ENCODE measurements at places on chromosomes 6 and 20. TPM values are rescaled to one million over a fixed set of nuclear protein-coding genes. Genes with fewer than 3 reads are reported as not detected.

Gene UNC5CL
- polyA plus RNA-seq = 6.5 TPM

Gene HBS1L
- polyA plus RNA-seq = 75.8 TPM

DNA sequence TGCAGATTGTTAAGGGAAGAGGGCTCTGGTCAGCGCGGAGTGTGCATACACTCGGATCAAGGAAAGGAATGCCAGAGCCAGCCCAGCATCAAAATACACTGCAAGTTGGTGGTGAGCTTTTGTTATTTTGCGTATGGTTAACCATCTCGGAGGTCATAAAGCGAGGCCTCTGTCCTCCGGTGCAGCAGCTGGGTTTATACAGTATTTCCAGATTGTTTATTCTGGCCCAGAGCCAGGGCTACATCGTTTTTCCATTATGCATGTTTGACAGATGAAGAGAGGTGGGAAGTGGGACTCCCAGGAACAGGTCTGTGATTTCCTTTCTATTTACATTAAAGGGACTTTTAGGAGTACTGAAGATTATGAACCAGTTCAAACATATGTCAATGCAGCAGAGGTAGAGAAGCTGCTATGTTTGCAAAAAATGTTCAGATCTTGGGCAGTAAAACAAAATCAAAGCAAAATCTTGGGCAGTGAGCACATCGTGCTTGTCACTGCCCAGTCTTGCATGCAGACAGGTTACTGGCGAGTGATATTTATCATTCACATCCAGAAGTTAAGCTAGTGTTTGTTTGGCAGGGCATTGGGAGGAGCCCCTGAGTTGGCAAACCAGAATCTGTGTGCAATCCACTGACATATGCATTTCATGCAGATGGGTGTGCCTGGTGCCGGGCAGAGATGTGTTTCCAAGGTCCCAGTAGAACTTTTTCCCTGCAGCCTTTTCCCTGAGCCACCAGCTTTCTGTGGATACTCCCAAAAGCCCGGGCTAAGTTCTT lies 256.3 kb upstream of the TAB2 start:
- DNase-seq = no peak

Gene DEFB112
- polyA plus RNA-seq = not detected

GRCh38 chr20:38920851-38921250 lies 5.4 kb upstream of the FAM83D start:
- no peak for DNase-seq

DNA sequence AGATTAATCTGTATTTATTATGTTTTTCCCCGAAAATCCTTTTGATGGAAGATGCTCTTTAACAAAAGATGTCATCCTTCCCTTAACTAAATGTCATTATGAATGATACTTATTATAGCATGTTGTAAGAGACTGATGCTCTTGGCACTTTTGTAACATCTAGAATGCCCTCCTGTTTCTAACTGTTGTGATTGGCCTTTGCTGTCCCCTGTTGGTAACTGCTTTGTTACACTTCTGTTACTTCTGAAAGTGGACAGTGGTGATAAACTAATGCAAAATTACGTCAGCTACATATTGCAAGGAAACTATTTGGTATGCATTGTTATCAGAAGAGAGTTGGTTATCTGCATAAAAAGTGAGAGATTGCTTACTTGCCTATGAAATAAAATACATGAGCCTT lies 5.8 kb downstream of the TTK start:
- DNase-seq = no peak

DNA sequence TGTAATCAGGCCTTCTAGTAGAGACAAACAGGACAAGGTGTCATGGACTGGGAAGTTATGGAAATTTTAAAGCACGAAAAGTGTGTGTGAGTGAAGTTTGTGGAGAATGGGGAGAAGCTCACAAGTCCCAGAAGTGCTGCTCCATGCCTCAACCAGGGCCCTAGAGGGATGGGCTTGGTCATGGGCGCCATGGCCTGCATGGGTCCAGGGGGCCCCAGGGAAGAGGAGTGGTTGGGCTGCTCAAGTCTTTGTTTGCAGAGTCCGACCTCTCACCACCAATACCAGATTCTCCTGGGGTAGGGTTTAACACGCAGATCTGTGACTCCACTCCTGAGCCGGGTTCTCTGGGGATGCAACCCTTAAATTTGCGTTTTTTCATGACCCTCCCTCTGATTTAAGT lies 88.4 kb downstream of the FAM120B start:
- no peak for DNase-seq

GRCh38 chr20:51014797-51015722 lies 7.8 kb downstream of the KCNG1 start:
- DNase-seq = no peak

Measured in right renal pelvis (tissue), 4 donors.